Mesangial cell (primary cell): ENCODE measurements at places on chromosomes 1 and 21. TPM values are rescaled to one million over a fixed set of nuclear protein-coding genes. Genes with fewer than 3 reads are reported as not detected.

LCE6A gene
- not detected in 2 replicates for total RNA-seq

MAP3K21 gene
- 4.1 and 6.6 TPM in 2 replicates for total RNA-seq

SPATA17 gene
- under 0.01 and 0.89 TPM in 2 replicates for total RNA-seq

DNASE2B gene
- total RNA-seq = 0.16 TPM in 1 of 2 replicates, not detected in the other

ELF3 gene
- 19.7 and 79.7 TPM in 2 replicates for total RNA-seq

TRAF3IP3 gene
- not detected in 2 replicates for total RNA-seq
